ENCODE measurements at places on chromosomes 7 and 10. TPM values are rescaled to one million over a fixed set of nuclear protein-coding genes. Genes with fewer than 3 reads are reported as not detected.

Gene HNRNPF
- total RNA-seq, result 109 TPM

Gene SPDYE3
- not detected for total RNA-seq

Gene CHST15
- 25.8 TPM for total RNA-seq

Gene PURB
- total RNA-seq, result 27.7 TPM

All from posterior vena cava (tissue), 2 donors.